Fibroblast of skin of abdomen (primary cell): ENCODE measurements at places on chromosomes 2 and 18.

DNA sequence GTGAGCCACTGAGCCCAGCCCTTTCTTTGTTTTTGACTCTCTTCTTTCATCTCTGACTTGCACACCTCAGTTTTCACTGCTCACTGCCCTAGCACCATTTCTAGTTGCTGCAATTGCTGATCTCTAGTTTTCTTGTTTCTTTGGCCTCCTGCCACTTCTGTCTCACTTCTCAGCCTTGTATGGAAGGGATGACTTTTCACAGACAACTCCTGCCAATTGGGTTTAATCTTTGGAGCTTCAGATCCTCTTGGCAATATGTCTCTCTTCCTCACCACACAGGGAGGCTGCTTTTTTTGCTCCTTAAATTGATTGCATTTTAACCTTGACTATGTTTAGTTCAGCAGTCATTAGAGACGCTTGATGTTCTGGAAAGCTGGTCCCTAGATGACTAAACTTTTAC lies 323.1 kb downstream of the CTNNA2 start:
- no peak for DNase-seq

- DNase-seq: no peak
These were observed 146.3 kb upstream of the RIOK3 start for GRCh38 chr18:23306822-23307221.

DNA sequence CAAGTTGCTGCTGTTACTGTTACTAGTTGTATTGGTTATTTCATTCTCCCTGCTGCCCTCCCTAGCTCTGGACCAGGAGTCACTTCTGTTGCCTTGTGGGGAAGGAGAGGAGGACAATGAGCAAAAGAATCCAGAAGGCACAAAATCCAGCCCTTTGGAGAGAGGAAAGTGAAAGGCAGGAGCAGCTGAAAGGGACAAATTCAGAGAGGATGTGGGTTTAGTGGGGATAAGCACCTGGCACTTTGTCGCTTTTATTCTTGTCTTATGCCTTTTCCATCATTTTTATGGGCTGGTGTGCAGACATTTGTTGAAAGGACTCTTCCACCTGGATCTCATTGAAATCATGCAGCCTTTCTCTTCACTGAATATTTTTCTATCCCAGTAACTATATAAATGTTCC lies 24.3 kb upstream of the LTBP1 start:
- no peak for DNase-seq

- no peak for DNase-seq
These were observed 59.8 kb upstream of the NFATC1 start for GRCh38 chr18:79335833-79336360.

GRCh38 chr18:58848685-58849084 lies 16.0 kb upstream of the ZNF532 start:
- DNase-seq: peak; percentile 56

DNA sequence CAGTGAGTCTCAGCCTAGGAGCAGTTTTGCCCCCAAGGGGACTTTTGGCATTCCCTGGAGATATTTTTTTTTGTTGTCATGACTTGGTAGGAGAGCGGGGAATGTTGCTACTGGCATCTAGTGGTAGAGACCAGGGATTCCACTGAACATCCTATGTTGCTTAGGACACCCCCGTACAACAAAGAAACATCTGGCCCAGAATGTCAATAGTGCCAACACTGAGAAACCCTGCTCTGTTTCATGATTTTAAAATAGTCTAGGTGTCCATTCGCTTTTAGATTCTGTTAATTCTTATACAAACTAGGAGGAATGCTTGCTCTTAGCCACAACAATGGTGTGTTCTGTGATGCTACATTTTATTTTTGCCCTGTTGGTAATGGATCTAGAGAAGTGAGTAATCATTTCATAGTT lies 225.8 kb upstream of the SIX3 start:
- DNase-seq: peak; percentile 17

DNA sequence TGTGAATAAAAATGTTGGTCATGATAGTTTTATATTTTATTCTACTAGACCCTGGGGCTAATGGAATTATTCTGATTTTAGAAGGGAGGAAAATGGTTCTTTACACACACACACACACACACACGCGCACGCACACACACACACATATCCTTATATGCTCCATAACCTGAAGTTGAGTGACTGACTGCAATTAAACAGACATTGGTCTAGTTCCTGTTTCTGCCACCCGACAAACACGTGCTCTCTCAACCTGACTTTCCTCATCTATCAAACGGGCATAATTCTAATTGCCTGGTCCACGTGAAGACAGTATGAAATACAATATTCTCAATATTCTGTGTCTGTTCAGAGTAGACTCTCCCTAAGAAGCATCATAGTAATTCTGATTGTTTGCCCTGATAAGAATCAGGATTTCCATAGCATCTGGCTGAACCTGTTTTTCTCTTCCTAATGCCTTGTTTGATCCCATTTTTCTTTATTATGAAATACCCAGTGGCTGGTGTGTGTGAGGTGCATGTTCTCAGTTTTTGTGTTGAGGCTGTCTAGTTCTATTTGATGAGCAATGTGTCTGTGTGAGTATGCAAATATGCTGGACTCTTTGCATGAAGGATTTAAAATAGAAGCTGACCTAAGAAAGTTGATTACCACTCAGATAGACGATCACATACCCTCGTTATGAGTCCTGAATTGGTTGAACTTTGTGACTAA lies 51.0 kb downstream of the SETBP1 start:
- peak; percentile 64 for DNase-seq

- DNase-seq: no peak
These were observed 348.1 kb downstream of the RNF144A start for GRCh38 chr2:7265286-7265685.

- no peak for DNase-seq
These were observed 1005.1 kb upstream of the FAM98A start for GRCh38 chr2:34604164-34604563.

- DNase-seq: no peak
These were observed at the start of gene ST8SIA3 for GRCh38 chr18:57352271-57352701. ST8SIA3 (plus strand) TSS chr18:57352557; CDS start chr18:57352847, 290 bp downstream.

GRCh38 chr2:233363744-233364235 lies 9.5 kb downstream of the DGKD start:
- no peak for DNase-seq

DNA sequence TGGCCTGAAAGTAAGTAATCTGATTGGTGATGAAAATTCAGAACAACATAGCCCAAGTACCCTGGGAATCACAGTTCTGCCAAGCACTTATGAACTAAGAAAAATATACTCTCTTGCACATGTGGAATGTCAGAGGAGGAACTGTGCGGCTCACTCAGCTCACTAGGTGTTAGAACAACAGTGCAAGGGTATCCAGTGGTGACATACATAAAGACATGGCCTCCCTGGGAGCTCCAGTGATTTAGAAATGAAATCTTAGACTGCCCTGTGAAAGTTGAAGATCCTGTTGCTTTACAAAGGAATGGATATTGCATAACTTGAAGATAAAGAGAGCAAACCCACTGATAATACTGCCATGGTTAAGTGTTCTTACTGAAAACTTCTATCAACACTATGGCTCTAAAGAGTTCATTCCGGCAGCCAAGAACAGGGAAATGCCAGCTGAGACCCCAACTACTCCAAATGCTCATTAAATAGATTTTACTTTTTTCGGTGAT lies 246.2 kb downstream of the ARHGAP15 start:
- no peak for DNase-seq

- no peak for DNase-seq
These were observed 2896.7 kb upstream of the TEKT4 start for GRCh38 chr2:91974401-91975129.

DNA sequence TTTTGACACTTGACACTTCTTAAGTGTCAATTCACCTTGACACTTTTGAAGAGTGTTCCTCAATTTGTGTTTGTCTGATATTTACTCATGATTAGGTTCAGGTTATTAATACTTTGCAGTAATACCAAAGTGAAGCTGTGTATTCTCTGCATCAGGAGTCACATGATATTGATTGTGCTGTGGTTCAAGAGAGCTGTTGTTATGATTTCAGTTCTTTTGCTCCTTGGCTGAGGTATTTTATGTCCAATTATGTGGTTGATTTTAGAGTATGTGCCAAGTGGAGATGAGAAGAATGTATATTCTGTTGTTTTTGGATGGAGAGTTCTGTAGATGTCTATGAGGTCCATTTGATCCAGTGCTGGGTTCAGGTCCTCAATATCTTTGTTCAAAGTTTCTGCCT lies 17.2 kb downstream of the EHBP1 start:
- no peak for DNase-seq

DNA sequence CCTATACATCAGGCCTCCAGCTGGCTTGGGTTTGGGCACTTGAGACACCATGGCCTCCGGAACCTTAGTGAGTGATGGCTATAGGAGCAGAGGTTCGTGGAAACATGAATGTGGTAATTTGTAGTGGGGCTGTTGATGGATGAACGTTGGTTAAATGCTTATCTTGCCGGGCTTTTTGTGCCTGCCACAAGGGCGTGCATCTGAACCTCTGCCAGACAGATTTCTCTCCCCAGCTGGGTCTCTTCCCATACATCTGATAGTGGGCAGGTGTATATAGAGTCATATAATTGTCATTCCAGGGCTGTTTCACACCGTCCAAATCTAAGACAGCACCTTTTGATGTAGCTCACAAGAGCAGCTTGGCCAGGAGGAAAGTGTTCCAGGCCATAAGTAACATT lies 14.7 kb downstream of the LAMA3 start:
- no peak for DNase-seq

DNA sequence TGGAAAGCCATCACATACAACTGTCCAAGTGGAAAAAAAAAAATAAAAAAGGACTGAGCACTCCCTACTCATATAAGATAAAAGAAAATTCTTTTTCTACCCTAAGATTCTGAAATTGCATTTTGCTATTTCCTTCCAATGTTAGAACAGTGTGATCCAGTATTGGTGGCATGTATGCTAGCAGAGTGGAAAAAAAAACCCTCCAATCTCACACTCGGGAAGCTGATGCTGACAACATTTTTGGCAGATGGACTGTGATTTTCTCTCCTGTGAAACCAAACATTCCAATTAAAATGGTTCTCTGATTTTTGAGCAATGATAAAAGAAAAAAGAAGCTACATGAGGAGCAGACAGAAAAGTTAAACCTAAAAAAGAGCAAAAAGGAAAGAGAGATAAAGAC lies 419.8 kb downstream of the DPP10 start:
- DNase-seq: no peak

DNA sequence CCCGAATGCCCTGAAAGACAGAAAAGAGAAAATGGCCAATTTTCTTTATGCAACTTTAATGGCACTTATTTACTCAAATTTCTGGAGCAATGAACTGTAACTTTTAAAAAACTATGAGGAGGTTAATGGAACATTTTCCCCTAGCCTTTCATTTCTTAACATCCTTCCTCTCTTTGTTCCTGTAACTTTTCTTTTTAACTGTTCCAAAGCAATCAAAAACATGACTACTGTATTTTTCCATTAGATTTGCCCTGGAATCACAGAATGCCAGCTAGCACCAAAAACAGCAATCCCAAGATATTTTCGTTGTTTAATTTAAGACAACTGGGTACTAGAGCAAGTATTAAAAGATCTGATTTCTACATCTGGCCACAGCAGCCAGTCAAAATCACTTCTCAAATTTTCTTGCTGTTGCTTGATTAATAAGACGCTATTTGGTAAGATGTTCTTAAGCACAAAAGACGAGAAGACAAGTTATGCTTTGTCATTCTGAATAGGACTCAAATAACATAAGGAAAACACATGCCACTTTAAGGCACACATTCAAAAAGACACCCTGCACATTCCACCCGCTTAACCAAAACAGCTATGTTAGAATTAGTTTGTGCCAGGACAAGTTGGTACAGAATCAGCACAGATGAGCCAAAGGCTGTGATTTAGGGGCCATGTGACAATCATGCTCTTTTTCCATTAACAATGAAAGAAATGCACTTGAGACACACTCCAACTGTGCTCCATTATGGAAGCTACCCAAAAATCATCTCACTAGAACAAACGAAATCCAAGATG lies 3.6 kb downstream of the STARD7 start:
- DNase-seq: no peak

DNA sequence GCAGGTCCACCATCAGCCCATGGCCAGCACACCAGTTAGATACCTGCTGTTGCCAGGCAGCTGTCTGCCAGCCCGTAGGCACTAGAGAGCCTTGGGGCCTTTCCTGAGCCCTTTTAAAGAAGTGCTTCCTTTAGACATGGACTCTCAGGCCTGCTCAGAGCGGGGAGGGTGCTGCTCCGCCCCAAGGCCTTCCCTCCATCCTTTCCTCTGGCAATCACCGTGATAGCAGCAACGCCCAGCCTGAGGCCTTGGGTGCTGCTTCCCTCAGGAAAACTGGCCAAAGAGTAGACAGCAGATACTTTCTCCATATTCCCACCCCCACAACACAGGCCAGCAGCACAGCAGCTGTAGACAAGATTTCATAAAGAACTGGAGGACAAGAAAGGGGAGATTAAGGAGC lies 22.3 kb upstream of the C1QL2 start:
- DNase-seq: no peak

GRCh38 chr2:184596819-184597411 lies 1.4 kb upstream of the ZNF804A start:
- DNase-seq: peak; percentile 52

DNA sequence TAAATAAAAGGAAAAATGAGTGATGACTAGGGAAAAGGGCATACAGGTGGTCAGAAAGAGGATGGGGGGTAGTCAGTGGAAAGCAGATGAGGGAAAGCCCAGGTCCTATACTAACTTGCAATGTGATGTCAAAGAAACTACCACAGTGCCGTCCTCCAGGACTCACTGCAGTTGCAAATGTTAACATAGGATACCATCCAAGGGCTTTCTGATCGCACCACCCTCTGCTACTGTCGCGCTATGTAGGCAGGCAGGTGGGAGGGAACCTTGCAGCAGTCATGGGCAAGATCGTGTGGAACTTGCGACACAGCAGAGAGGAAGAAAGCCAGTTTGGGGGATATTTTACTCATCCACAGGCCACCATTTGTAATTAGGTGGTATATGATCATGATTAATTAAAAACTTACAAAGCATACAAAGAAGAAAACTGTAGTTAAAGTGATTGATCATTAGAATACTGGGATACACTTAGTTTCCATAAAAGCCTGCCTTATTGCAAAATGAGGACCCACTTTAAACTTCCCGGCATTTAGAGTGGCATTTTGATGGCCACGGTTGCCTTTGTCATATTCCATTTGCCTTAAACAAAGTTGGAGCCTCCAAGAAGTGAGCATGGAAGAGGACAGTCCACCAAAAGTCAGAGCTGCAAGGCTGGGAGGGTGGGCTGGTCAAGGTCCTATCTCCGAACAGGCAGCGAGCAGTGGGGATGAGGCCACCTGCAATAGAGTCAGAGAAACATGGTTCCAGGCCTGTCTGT lies 8.5 kb upstream of the ROCK2 start:
- no peak for DNase-seq

- no peak for DNase-seq
These were observed 73.1 kb downstream of the RTN4 start for GRCh38 chr2:54977149-54977548.
